ENCODE measurements at places on chromosomes 5 and 9.

GRCh38 chr5:135319928-135320606 lies 79.0 kb downstream of the MACROH2A1 start:
- no peak for DNase-seq

GRCh38 chr5:35443803-35444595 lies 173.7 kb upstream of the SPEF2 start:
- peak; percentile 6 for DNase-seq

- DNase-seq = no peak
Measured at GRCh38 chr9:38154501-38155421, 85.7 kb upstream of the SHB start.

GRCh38 chr5:43065387-43065947 lies 25.3 kb upstream of the ANXA2R start:
- DNase-seq = peak; percentile 72

DNA sequence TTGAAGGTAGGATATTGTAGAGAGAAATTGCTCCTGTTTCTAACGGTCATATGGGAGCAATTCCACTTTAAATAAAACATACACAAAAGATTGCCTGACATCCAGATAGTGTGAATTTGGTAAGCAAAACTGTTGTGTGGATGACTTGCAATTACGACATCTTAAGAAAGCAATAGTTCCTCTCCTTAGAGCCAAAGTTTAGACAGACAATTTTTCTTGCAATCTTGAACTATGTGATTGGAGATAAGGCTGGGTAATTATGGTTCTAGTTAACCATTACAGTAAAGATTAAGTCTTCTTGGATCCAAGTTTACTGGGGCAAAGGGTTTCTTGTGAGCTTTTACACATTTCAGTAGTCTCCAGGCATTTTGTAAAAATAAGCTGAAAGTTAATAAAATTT lies 1080.6 kb upstream of the CDH6 start:
- DNase-seq = no peak

GRCh38 chr5:112064956-112065355 lies 308.0 kb upstream of the NREP start:
- no peak for DNase-seq

- DNase-seq = no peak
Measured at GRCh38 chr5:139694556-139695177, 46.5 kb downstream of the CXXC5 start.

GRCh38 chr5:111734013-111734412 lies 23.0 kb downstream of the NREP start:
- DNase-seq = no peak

- DNase-seq = no peak
Measured at GRCh38 chr9:6197330-6197729, 18.3 kb upstream of the IL33 start.

DNA sequence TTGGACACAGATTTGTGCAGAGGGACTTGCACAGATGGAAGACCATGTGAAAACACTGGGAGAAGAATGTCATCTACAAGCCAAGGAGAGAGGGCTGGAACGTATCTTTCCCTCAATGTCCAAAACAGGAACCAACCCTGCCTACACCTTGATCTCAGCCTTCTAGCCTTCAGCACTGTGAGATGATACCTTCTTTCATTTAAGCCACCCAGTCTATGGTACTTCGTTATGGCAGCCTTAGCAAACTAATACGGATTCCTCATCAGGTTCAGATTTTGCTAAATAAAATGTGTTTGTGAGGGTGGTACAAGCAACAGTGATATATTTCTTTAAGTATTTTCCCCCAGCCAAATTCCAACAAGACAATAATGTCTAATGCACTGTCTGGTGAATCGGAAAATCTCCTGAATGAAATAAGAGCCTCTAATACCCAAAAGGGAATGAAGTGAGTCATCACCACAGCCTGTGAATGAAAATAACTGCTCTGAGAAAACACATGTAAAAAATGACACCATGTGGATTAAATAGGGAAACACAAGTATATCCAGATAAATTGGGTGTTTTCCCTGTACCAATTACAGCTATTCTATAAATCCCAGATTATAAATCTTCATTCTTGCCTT lies 182.8 kb upstream of the TARS1 start:
- no peak for DNase-seq

DNA sequence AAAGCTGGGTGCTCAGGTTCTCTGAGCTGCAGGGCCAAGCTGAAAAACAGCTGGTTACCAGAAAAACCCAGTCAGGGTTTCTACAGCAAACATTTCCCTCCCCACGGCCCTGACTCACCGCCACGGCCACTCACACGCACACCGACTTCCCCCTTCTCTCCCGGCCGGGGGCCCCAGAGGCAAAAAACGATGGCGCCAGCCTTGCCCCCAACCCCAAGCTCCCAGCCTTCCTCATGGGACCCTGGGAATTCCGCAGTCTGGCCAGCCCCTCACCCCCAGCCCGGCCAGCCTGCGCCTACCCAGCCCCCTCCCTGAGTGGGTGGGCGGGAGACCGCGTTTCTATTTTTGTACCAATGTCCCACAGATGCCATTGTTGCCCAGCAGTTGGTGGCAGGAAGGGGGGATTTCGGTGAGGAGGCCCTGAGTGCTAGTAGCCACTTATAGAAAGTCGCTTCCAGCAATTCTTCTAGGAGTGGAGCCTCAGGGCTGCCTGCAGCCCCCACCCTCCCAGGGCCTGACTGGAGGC lies 18.4 kb downstream of the ENG start:
- DNase-seq = no peak
